ENCODE measurements at places on chromosomes 1 and 21.

- no peak for DNase-seq
These were observed 43.4 kb downstream of the PRDM15 start for GRCh38 chr21:41835711-41836154.

GRCh38 chr1:243271996-243272395 is 16.2 kb downstream of the SDCCAG8 start:
- DNase-seq: no peak

DNA sequence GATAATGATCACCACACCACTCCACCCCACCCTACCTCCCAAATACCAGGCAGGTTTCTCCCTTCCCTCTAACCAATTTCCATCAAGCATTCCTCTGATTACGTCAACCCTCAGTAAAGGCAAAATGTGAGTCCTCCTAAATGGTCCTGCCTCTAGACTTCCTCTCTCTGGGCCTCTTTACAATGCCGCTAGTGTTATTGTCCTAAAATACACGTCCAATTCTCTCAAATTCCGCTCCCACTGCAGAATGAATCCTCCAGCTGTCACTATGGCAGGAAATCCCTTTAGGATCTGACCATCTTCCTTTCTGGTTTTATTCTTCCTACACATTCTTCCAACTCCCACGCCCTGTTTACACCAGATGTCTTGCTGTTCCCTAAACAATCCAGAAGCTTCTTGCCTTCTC is 68.7 kb downstream of the DEGS1 start:
- DNase-seq: no peak

GRCh38 chr1:115694805-115695204 is 53.0 kb downstream of the VANGL1 start:
- DNase-seq: no peak

GRCh38 chr1:220552672-220553260 is 24.8 kb downstream of the MARK1 start:
- no peak for DNase-seq

- no peak for DNase-seq
These were observed 41.5 kb downstream of the GBP6 start for GRCh38 chr1:89405275-89405929.

DNA sequence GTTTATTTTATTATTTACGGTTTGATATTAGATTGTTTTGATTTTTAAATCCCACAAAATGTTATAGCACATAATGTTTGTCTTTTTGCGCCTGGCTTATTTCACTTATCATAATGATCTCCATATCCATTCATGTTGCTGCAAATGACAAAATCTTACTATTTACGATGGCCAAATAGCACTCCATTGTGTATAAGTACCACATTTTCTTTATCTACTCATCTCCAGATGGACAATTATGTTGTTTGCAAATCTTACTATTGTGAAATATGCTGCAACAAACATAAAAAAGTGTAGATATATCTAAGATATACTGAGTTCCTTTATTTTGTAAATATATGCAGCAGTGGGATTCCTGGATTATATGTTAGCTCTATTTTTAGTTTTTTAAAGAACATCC is 1568.3 kb downstream of the AMY1C start:
- no peak for DNase-seq

DNA sequence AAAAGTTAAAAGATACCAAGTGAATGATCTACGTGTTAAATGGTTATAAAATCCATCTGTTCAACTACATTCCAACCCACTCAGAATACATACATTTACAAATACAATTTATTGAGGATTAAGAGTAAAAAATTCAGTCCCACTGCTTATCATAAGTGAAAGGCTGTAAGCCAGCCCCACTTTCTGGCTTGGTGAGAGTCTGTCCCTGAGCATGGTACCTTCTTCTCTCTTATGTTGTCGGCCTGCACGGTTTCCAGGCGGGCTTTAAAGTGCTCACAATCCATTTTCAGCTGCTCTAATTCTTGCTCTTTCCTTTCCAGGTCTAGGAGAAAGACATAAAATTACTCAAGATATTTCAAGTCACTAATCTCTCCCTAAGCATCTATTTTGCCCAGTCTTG is 15.2 kb downstream of the HSF2BP start:
- no peak for DNase-seq

Measured in stimulated activated CD4-positive, alpha-beta T cell treated with anti-CD3 and anti-CD28 coated beads, Interleukin-15, amount 100 ng/mL, for 1 hour (primary cell).